Brain microvascular endothelial cell (primary cell): ENCODE measurements at places on chromosomes 7 and 10.

DNA sequence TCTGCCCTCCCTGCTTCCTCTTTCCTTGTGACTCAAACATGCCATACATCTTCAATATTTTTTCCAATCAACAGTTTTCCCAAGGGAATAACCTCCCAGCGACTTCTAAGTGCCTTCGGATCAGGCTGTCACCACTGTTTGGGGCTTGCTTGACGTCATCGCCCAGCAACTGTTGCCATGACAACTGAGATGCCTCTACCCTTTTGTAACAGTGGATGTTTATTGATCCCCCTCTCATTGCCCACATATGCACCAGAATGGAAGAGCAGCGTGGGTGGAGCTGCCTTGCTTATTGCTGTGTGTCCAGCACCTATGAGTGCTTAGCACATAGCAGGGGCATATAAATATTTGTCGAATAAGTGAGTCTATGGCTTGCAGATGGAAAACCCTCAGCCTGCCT is 14.4 kb downstream of the FFAR4 start:
- peak; percentile 55 for DNase-seq

- no peak for DNase-seq
These were observed 437.2 kb downstream of the AUTS2 start for GRCh38 chr7:70035519-70035918.

GRCh38 chr10:15027741-15028140 is 16.0 kb upstream of the OLAH start:
- peak; percentile 24 for DNase-seq

GRCh38 chr7:42227936-42228591 is 8.9 kb downstream of the GLI3 start:
- peak; percentile 15 for DNase-seq

GRCh38 chr10:125711110-125711750 is 8.3 kb upstream of the EDRF1 start:
- no peak for DNase-seq

- no peak for DNase-seq
These were observed 188.9 kb downstream of the CXCL12 start for GRCh38 chr10:44196008-44196320.

DNA sequence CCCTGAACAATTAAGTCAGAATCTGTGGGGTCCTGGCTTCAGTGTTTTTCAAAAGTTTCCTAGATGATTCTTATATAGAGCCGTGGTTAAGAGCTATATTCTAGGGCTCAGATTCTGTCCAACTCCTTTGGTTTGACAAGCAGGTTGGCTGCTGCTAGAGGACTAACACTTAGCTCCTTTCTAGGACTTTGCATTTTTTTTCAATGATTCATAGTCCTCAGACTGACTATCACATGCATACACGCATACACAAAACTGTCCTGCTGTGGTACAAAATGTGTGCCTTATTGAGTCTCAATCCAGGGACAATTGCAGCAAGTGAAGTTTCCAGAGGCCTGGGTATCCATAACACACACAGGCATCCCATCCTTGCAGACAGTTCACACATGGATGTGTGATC is 392.0 kb downstream of the NRG3 start:
- DNase-seq: no peak

DNA sequence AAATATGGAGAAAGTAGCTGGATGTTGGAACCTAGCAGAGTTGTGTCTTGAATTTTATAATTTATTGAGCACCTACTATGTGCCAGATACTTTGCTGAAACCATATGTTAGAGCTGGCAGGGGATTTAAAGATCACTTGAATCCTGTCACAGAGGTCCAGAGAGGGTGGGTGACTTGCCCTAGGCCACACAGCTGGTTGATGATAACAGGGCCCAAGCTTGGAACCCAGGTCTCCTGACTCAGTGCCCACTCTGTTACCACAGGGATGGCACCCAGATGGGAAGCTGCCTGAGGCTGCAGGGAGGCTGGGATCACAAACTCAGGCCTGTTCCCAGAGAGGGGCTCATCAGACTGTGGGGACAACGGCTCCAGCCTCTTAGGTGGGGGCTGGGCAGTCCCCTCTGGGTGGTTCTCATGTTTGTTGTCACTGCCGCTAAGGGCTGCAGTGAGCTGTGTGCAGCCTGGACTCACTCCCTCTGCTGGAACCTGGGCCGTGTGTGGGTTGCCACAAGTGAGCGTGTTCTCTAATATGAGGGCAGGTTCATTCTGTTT is 18.6 kb downstream of the GOLGA7B start:
- DNase-seq: no peak

- no peak for DNase-seq
These were observed 93.9 kb downstream of the FAM53B start for GRCh38 chr10:124650263-124650662.

DNA sequence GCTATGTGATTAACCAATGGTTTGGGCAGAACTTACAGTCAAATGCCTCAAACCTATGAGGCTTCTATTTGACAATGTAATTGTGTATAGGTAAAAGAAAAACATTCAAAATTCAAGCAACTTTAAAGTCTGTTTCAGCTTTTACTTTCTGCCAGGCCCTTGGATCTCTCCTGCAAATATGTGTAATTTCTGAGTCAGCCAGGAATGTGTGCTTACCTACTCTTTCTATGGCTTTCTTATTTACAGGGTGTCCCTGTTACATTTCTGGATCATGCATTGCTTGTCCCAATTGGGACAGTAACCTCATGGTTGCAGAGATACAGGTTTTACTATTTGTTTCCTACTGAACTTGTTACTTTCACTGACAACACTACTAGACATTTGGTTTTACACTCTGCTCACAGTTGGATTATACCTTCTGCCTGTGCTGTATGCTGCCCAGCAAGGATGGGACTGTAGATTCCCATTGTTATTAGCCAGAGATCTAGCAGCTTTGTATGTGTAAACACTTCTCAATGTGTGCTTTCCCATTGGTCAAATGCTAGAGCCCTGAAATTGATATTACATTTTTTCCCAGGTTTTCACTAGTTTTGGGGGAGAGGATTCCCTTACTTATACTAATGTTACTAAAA is 355.3 kb downstream of the ARL4A start:
- peak; percentile 17 for DNase-seq

GRCh38 chr7:15891151-15891881 is 204.8 kb upstream of the MEOX2 start:
- peak; percentile 11 for DNase-seq

DNA sequence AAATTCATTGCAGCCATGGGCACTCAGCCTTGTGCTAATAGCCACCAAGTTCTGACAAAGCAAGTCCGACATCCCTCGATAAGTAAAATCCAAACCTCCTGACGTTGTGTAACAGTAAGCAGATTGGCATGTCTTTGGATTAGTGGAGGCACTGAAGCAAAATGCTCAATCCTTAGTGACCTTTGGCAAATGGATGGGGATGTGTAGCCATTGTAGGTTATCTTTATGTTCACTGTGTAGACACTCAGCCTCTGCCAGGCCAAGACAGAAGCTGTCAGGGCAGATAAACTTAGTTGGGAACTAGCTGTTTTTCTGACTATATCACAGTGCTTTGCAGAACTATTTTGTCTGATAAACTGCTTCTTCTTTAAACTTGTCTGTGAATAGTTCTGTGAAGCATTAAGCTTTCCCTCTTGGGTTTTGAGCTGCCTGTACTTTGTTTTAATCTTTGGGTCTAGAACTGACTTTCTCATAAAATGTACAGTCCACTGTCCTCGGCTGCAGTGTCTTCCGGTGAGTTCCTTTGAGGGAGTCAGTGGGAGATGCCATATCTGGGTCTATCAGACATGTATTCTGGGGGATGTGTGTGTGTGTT is 220.8 kb downstream of the LRMDA start:
- DNase-seq: no peak

DNA sequence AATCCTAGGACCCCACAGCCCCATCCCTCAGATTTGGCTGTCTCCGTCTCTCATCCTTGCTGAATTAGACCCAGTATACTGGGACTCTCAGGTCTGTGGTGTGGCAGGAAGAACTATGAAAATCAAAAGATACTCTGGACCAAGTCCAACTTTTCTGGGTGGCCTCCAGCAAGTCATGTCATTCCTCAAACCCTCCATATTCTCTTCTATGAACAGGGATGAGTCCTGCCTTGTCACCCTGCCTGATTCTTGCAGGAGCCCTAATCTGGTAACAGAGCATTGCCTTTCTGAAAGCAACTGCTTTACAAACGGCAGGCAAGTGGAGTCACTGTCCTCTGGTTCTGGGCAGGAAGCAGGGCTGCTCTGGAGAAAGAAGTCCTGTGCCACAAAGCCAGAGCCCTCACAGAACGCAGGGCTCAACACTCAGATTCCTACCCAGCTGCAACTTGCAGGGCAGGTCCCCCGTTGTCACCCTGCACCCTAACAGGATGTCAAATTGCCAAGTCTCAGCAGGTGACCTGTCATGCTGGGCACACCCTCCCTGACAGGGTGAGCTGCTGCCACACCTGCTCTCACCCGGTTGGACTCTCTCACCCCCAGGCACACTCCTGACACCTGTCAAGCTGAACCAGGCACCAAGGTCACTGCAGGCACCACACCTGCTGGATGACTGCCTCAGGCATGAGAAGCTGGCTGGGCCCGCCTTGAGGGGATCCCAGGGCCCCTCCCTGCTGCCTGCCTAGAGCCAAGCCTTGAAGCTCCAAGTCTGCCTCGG is 227.7 kb downstream of the KCNMA1 start:
- no peak for DNase-seq

DNA sequence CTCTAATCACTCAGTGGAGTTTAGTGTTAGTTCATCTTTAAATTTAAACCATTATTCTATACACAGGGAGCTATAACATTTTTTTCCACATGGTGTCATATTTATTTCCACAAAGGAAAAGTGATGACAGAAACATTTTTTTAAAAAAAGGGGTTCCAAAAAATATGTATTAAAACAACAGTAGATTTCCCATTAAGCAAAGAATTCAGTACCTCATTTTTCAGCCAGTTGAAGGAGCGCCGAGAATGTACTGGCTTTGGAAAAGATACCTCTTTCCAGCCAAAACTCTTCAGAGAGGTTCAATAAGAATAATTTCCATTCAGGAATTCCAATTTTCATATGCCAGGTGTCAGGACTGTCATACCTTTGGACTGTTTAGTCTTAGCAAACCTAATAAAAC is 250.5 kb upstream of the MEOX2 start:
- DNase-seq: no peak

- no peak for DNase-seq
These were observed 93.7 kb upstream of the NMT2 start for GRCh38 chr10:15262036-15262713.

DNA sequence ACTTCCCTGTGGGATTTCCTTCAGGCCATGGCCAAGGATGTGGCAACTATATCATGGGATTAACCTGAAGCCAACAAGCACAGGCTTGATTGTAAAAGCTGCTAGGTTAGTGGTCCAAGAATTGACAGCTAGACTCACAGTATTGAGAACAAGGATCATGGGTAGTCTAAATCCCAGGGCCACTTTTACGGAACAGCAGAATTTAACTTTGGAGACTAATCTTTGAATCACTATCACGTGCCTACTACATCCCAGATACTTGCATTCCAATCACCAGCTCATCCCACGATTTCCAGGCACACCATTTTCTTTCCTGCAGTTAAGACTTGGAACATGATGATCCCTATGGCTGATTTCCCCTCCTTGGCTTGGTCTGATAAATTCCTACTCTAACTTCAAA is 65.6 kb upstream of the ADO start:
- DNase-seq: peak; percentile 22

DNA sequence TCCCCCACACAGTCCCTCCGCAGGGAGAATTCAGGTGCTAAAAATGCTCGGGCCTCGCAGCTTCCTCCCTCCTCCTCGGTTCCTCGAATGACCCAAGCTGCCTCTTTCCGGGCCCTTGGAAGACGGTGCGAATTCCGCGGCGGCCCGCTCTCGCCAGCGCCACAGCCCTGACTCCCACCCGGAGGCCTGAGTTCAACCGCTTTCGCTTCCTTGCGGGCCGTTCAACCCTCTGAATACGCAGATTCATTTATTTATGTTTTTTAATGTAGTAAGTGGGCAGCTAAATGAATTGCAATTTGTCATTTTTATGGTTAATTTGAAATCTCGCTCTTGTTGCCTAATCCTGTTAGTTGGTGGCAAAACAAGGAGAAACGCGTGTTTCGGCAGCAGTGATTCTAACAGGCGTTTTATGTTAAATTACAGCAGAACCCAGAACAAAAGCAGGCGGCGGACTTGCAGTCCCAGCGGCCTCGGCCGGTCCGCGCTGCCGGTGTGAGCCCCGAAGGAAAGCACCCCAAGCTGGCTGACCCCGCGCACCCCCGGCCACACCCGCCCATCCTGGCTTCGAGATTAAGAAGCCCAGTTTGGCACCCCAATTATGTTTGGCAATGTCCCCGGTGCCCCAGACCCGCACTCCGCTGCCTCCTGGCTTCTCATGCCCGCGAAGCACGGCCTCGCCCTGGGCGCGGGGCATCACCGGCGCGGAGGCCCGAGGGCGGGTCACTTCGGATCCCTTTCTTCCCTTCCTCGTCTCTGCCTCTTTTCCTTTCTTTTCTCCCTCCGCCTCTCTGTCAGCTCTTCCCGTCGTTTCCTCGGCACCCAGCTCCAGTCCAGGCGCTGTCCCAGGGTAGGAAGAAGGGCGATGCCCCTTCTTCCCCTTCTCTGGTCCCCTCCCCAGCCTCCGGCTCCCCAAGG is 75.9 kb downstream of the INSIG1 start:
- no peak for DNase-seq

DNA sequence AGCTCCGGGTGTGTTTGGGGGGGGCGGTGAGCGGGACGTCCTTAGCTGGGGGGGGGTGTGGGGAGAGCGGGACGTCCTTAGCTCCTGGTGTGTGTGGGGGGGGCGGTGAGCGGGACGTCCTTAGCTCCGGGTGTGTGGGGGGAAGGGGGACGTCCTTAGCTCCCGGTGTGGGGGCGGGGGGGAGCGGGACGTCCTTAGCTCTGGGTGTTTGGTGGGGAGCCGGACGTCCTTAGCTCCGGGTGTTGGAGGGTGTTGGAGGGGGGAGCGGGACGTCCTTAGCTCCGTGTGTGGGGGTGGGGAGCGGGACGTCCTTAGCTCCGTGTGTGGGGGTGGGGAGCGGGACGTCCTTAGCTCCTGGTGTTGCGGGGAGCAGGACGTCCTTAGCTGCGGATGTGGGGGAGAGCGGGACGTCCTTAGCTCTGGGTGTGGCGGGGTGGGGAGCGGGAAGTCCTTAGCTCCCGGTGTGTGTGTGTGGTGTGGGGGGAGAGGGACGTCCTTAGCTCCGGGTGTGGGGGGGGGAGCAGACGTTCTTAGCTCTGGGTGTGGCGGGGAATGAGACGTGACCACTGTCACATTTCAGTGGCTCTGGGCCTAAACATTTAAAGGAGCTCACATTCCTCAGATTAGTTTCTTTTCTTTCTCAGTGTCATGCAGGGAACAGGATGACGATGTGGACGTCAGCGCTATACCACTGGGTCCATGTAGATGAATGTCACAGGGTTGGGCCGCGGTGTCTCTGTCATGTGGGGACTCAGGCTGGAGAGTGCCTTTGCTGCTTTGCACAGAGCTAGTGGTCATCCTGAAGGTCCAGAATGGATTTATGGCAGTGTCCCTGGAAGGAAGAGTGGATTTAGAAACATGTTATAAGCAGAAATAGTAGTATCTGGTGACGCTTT is 7.5 kb downstream of the DYNC2I1 start:
- DNase-seq: peak; percentile 70

DNA sequence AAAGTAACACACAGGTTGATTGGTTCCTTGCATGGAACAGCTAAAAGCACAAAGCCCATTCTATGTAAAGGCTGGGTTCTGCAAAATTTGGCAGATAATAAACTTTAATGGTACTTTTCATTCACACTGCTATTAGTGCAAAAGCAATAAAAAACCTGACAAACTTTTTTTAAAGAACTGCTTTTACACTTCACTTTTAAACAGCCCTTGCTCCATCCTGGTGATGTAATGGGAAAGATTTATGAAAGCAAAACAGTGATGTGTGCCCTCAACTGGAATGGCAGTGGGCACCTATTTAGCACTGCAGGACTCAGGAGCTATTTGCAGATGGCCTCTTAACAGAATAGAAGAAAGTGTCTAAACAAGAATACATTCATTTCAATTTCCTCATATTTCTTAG is 44.9 kb downstream of the TSPAN12 start:
- no peak for DNase-seq

- DNase-seq: no peak
These were observed 19.4 kb downstream of the CCDC6 start for GRCh38 chr10:59887006-59887405.
